ENCODE measurements at places on chromosomes 2 and 18.

DNA sequence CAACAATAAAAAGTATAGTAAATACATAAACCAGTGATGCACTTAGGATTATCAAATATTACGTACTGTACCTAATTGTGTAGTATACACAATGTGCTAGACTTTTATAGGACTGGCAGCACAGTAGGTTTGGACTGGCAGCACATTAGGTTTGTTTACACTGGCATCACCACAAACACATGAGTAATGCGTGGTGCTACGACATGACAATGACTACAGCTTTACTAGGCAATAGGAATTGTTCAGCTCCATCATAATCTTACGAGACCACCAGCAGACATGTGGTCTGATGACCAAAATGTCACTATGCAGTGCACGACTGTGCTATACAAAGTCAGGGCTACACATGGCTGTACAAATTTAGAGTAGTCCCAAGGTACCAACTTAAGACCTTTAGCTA, 2.3 kb downstream of the MBOAT2 start:
- no peaks in the 10 kb centered on the region for H3K27me3 ChIP-seq
- H3K36me3 ChIP-seq: no peaks in the 10 kb centered on the region
- no peak overlapping the region for H3K27ac ChIP-seq
- no peak overlapping the region for H3K4me3 ChIP-seq

DNA sequence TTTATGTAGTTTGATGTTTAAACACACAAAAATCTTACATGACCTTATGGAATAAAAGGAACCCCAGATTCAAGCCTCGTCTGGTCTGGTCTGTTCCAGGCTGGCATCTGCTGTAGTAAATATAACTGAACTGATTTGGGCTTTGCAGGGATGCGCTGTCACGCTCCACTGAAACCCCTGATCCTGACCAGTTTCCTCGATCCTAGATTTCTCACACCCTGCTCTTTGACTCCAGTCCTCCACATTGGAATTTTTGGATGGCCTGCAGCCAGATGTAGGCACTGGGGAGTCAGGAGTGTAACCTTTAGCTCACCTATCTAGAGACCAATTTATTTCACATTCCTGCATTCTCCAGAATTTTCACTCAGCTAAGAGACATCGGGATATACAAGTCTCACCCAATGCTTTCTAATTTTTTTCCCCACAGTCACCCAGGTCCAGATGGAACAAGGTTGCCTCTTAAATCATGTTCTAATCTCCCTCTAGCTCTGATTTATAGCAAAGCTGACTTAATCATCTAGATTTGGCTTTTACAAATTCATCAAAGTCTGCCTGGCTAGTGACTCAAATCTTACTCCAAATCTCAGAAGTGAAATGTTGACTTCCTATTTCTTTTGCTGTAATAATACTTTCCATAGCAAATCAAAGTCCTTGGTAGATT, 219.6 kb downstream of the CD226 start:
- no peak overlapping the region for H3K27ac ChIP-seq
- H3K36me3 ChIP-seq: no peaks in the 10 kb centered on the region
- no peak for DNase-seq

- peaks cover 72% of the 10 kb centered on the region for H3K27me3 ChIP-seq
- DNase-seq: no peak
- H3K4me1 ChIP-seq: no peaks in the 10 kb centered on the region
- no peak overlapping the region for H3K27ac ChIP-seq
- no peak overlapping the region for H3K4me3 ChIP-seq
- H3K36me3 ChIP-seq: no peaks in the 10 kb centered on the region
These were observed 471.1 kb upstream of the MEX3C start for GRCh38 chr18:51668607-51669006.

GRCh38 chr2:20221555-20221973, 3.4 kb downstream of the SDC1 start:
- peaks cover 45% of the 10 kb centered on the region for H3K27me3 ChIP-seq
- DNase-seq: no peak
- H3K27ac ChIP-seq: no peak overlapping the region
- no peaks in the 10 kb centered on the region for H3K36me3 ChIP-seq
- H3K4me1 ChIP-seq: peaks cover 28% of the 10 kb centered on the region
- H3K4me3 ChIP-seq: no peak overlapping the region

- H3K27me3 ChIP-seq: no peaks in the 10 kb centered on the region
- DNase-seq: no peak
- no peak overlapping the region for H3K4me3 ChIP-seq
These were observed 134.4 kb downstream of the FIGN start for GRCh38 chr2:163601377-163601776.

- no peak overlapping the region for H3K27ac ChIP-seq
- H3K27me3 ChIP-seq: no peaks in the 10 kb centered on the region
- no peak for DNase-seq
These were observed 181.4 kb downstream of the BARD1 start for GRCh38 chr2:214628091-214628490.

DNA sequence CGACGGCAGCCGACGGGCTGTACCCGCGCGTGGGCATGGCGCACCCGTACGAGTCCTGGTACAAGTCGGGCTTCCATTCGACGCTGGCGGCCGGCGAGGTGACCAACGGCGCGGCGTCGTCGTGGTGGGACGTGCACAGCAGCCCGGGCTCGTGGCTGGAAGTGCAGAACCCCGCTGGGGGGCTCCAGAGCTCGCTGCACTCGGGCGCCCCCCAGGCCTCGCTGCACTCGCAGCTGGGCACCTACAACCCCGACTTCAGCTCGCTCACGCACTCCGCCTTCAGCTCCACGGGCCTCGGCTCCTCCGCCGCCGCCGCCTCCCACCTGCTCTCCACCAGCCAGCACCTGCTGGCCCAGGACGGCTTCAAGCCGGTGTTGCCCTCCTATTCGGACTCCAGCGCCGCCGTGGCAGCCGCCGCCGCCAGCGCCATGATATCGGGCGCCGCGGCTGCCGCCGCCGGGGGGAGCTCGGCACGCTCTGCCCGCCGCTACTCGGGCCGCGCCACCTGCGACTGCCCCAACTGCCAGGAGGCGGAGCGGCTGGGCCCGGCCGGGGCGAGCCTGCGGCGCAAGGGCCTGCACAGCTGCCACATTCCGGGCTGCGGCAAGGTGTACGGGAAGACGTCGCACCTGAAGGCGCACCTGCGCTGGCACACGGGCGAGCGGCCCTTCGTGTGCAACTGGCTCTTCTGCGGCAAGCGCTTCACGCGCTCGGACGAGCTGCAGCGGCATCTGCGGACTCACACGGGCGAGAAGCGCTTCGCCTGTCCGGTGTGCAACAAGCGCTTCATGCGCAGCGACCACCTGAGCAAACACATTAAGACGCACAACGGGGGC, 2.0 kb downstream of the SP9 start:
- H3K36me3 ChIP-seq: no peaks in the 10 kb centered on the region
- peaks cover 100% of the 10 kb centered on the region for H3K27me3 ChIP-seq
- H3K4me3 ChIP-seq: peak overlapping the region; percentile 54

DNA sequence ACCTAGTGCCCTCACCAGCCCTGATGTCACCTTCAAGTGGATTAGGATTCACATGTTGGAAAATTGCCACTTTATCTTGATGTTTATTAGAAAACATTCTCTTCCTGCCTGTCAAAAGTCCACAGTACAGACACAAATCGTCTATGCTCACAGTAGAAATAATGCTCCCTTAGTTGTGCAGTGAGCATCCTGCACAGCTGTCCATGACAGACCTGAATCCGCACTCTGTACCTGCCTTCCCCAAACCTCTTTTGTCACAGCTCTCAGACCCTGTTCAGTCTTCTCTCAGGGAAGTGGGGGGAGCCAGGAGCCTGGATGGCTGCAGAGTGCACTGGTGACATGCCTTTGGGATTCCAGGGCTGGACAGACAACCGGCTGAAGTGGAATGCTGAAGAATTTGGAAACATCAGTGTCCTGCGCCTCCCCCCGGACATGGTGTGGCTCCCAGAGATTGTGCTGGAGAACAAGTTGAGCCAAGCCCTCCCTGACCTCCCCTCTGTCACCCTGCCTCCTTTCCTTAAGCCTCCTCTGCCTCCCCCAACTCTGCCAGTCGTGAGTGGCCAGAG, 2.0 kb downstream of the CHRND start:
- no peak overlapping the region for H3K4me3 ChIP-seq
- DNase-seq: no peak
- H3K27me3 ChIP-seq: peaks cover 45% of the 10 kb centered on the region
- peaks cover 35% of the 10 kb centered on the region for H3K4me1 ChIP-seq

- no peak overlapping the region for H3K27ac ChIP-seq
- H3K4me3 ChIP-seq: no peak overlapping the region
- H3K4me1 ChIP-seq: no peaks in the 10 kb centered on the region
- DNase-seq: no peak
- peaks cover 41% of the 10 kb centered on the region for H3K27me3 ChIP-seq
- no peaks in the 10 kb centered on the region for H3K36me3 ChIP-seq
These were observed 333.6 kb downstream of the METTL4 start for GRCh38 chr18:2237706-2238105.

DNA sequence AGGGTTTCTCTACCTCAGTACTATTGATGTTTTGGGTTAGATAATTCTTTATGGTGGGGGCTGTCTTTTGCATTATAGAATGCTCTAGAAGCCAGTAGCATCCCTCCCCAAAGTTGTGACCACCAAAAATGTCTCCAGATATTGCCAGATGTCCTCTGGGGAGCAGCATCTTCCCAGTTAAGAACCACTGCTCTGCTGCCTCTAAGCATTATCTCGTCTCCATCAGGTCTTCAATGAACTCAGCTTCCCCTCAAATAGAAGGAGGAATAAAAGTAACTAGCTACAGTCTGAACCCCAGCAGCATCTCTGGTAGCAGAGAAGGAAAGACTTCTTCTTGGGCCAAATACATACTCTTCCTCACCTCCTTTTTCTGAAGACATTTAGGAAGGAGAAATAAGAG, 244.1 kb downstream of the AGPS start:
- H3K4me3 ChIP-seq: no peak overlapping the region
- no peaks in the 10 kb centered on the region for H3K36me3 ChIP-seq
- no peaks in the 10 kb centered on the region for H3K27me3 ChIP-seq

All from left ventricle myocardium inferior (tissue), 1 donor.